ENCODE measurements at places on chromosomes 7 and 10.

DNA sequence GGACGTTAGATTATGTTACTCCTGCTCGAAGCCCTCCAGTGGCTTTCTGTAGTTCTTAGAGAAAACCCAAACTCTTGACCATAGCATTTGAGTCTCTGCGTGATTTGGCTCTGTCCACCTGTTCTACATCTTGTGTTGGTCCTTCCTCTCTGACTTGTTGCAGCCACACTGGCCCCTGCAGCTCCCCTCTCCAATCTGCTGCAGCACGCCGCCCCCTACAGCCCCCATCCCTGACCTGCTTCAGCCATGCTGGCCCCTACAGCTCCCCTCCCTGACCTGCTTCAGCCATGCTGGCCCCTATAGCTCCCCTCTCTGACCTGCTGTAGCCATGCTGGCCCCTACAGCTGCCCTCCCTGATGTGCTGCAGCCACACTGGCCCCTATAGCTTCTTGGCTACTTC is 29.2 kb downstream of the TRRAP start:
- DNase-seq = no peak

GRCh38 chr7:80517282-80517747 is 5.5 kb upstream of the GNAT3 start:
- no peak for DNase-seq

GRCh38 chr7:76011442-76011861 is 17.1 kb upstream of the TMEM120A start:
- no peak for DNase-seq

GRCh38 chr10:124530215-124530665 is 68.6 kb downstream of the LHPP start:
- peak; percentile 60 for DNase-seq

DNA sequence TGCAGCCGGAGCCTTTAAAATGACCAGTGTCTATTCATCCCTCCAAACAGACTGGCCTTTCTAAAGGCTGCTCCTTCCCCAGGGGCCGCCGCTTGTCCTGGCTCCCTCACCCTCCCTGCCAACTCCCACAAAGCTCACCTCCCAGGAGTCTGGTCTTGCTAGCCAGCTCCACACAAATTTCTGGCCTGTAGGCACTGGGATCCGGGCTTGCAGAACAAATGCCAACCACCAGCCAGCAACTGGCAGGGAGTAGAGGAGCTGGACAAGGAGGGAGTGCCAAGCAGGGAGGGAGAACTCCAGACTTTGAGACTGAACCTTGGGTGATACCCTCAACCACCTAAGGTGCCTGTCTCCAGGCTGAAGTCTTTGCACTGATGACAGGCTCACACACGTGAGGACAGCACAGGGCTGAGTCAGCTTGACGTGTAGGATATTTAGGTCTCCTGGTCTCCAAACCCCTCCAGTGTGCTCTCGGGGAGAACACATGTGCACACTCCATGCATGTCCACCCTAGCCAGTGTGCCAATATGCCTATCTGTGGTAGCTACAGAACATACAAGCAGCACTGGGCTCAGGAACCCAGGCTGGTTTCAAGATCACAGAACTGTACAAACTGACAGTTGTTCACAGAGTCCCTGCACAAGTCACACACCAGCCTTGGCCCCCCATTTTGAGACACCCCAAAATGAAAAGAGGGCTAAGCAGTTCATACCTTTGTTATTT is 6.0 kb downstream of the PAX2 start:
- DNase-seq = no peak

DNA sequence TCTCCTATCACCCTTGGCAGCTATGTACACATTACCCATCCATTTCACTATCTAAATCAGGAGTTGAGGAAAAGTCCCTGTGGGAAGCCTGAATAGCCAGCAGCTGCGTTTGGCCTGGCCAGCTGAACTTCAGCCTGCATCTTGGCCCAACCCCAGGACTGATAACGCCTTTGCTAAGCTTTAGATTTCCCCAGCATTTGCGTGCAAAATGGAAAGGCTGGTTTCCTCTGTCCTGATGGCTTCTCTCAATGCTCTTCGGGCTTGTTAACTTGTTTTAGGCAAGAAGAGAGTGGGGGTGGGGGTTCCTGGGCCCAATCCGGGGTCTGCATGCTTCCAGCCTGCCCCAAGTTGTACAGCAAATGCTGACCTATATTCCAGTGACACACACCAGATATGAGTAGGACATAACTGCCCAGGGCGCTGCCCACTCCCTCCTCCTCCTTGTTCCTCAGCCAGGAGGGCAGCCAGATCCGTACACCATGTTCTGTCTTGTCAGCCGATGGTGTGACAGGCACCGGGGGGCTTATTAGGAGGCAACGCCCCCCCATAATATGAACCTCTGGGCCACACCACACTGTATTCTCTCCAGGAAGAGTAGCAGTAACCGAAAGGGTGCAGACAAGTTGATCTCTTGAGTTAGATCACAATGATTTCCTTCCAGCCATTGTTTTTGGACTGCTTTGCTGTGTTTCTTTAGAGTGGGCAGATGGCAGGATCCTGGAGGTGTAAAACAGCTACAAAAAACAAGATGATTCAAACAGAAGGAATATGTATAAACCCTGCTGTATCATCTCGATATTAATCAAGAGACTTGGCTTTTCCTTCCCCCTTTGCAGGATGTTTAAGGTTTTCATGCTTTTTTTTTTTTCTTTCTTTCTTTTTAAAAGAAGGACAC is 339.0 kb downstream of the RNLS start:
- DNase-seq = no peak

DNA sequence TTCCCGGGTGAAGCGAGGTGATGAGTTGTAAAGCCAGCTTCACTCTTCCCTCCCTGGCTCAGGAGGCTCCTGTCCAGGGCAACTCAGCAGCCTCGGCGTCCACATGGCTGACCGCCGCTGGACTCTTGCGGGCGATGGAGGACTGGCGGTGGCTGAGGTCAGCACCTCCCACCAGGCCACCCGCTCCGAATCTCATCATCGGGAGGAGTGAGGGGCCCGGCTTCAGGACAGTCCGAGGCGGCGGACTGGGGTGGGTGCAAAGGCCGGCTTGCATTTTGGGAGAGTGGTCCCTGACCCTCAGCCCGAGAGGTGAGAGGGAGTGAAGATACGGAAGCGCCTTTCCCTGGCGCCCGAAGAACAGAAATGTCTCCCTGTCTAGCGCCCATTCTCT is 759 bp downstream of the DNAJB12 start:
- DNase-seq = no peak

DNA sequence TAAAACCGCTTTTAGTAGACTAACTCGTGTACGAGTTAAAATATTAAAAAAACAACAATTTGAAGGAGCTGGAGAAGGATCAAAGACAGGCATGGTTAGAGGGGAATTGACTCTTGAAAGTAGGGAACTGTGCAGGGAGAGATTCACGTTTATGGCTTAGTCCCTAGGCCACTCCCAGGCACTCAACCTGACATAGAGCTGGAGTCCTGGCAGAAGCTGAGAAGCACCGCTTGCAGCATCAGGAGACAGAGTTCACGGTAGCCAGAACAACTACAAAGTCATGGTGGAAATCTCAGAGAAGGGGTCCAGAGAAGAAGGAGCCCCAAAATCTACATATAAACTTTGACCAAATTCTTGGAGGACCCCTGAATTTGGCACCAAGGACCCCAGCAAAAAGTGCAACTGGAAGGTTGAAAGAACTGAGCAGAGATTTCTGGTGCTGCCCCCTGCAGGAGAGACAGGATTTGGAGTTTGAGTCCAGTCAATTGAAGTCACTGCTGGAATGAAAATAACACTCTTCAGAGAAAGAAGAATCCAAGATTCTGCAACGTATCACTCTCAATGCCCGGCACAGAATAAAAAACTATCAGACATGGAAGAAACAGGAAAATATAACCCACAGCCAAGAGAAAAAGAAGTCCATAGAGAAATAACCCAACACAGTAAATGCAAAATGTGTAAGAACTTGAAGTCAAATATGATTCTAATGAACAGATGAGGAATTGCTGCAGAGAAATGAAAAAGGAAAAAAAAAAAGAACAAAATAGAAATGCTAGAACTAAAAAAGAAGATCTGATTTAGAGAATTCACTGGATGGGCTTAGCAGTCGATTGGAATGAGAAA is 493.3 kb upstream of the PODXL start:
- no peak for DNase-seq

DNA sequence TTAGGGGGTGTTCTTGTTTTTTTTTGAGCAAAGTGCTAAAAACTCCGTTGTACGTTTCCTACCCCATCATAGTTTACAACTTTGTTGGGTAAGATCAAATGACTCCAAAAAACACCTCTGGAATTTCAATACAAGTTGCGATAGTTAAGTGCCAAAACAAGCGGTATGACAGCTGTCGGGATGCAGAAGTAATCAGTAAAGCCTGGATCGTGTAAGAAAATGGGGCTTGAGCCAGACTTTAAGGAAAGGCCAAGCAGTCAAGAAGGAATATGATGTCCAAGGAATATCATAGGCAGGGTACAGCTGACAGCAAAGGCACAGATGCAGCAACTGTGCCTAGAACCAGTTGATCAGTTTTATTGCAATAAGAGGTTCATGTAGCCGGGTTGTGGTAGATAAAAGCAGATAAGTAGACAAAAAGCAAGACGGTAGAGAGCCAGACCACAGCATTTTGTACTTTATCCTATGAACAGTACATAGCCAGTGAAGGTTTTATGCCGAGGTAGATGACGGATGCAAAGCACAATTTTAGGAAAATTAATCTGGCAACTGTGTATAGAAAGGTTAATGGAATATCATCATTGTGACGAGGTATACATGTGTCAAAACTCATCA is 45.5 kb downstream of the UBE2H start:
- DNase-seq = no peak

DNA sequence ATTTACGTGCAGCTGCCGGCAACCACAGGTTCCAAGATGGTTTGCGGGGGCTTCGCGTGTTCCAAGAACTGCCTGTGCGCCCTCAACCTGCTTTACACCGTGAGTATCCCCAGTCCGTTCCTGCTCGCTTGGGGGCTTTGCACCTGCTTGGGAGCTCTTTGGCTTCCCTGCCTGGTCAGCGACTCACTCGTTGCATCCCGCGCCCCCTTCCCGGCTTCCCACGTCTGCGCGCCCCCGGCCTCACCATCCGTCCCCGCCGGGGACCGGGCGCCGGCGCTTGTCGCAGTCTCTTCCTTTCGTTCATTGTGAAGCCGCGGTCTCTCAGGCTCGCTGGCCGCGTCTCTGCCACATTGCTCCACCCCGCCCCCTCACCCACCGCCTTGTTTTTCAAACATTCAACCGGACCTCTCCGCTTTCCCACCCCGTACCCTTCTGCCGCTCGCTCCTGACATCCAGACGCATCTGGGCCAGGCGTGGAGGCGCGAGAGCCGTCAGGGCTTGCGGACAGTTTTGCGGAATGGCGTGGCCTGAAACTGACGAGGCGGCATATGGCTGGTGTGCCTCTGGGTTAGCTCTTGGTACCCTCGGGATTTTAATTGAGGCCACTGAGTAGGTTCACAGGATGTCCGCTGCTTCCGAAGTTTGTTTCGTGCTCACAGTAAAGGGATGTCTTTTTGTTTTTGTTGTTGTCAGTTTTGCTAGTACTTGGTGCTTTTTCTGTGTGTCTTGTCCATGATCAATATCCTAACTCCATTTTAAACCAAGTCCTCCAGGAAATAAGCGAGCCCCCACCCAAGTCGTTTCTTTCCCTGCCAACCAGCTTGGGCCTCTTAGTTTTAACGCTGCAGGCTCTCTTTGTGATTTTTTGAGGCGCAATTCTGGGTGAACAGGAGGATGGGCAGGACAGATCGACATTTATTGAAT is 639 bp downstream of the TSPAN13 start:
- peak; percentile 47 for DNase-seq

DNA sequence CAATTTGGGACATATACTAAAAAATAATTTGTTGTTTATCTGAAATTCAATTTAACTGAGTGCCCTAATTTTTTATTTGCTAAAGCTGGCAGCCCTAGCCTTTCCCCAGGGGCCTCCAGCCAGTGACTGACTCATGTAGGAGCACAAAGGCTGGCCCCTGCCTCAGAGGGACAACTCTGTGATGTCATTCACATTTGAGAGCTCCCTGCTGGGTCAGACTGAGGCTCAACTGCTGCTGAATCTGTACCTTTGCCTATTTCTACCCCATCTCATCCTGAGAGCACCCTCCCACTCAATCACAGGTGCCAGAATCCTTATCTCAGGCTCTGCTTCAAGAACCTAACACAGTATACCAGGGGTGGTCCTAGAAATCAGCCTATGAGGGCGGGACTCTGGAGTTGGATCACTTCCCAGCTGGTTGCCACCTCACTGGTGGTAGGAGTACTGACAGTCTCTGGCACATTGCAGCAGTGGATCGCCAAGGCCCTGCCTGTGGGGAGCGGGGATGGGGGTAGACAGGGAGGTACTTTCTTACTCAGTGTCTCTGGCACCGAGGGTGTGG is 11.6 kb downstream of the GCK start:
- DNase-seq = no peak

DNA sequence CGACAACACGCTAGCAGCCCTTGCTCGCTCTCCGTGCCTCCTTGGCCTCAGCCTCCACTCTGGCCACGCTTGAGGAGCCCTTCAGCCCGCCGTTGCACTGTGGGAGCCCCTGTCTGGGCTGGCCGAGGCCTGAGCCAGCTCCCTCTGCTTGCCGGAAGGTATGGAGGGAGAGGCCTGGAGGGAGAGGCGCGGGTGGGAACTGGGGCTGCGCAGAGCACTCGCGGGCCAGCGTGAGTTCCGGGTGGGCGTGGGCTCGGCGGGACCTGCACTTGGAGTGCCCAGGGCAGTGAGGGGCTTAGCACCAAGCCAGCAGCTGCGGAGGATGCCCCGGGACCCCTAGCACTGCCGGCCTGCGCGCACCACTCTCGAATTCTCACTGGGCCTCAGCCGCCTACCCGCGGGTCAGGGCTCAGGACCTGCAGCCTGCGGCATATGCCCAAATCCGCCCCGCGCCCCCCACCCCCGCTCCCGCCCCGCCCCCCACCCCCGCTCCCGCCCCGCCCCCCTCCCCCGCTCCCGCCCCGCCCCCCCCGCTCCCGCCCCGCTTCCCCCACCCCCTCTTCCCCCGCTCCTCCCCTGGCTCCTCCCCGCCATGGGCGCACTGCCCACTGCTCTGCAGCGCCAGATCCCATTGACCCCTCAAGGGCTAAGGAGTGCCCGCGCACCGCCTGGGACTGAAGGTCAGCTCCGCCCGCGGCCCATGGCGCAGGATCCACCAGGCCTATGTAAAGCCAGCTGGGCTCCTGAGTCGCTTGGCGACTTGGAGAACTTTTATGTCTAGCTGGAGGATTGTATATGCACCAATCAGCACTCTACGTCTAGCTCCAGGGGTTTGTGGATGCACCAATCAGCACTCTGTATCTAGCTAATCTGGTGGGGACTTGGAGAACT is 15.9 kb upstream of the ACBD5 start:
- DNase-seq = no peak

DNA sequence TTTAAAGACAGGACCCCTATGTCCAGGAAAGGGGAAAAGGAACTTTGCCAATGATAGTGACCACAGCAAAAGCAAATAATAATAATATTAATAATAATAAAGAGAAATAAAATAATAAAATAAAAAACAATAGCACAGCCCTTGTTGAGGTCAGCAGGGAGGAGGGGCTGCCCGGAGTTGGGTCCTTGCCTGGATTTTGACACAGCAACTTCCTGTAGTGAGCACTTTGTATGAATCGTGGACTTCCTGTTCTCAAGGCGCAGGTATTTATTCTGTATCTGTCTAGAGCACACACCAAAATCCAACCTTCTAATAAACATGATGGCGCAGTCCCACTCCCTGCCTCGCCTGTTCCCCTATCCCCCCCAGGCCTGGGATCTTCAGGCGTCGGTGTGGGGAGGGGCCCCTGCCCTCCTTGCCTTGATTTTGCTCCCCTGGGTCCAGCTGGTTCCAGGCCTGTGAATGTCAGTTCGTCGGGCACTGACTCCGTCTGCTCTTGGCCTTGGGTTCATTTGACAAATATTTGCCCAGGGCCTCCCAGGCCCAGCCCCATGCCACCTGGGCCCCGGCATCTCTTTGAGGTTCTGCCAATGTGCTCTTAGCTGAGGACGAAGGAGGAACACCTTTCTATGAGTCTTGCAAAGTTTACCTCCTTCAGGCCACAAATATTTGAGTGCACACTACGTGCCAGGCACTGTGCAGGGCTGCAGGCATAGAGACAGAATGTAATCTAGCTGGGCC is 13.9 kb downstream of the TRIM8 start:
- DNase-seq = no peak

Measured in caudate nucleus (tissue), 63 donors.